Parietal lobe (tissue), 2 donors: ENCODE measurements at places on chromosomes 7 and 10. TPM values are rescaled to one million over a fixed set of nuclear protein-coding genes. Genes with fewer than 3 reads are reported as not detected.

PAXIP1 gene
- total RNA-seq: 23.2 TPM

BTBD16 gene
- not detected for total RNA-seq

AOC1 gene
- not detected for total RNA-seq

FAM20C gene
- 31.0 TPM for total RNA-seq

TMEM176B gene
- not detected for total RNA-seq

C10orf90 gene
- total RNA-seq: 0.31 TPM

NPSR1 gene
- not detected for total RNA-seq

KIAA1549 gene
- 57.9 TPM for total RNA-seq

INPP5A gene
- 29.7 TPM for total RNA-seq

FOXP2 gene
- 36.0 TPM for total RNA-seq

TCAF2 gene
- total RNA-seq: 1.6 TPM

OGDHL gene
- total RNA-seq: 7.5 TPM

GPC2 gene
- 67.3 TPM for total RNA-seq

TMEM184A gene
- total RNA-seq: not detected

DGKI gene
- 201 TPM for total RNA-seq

ASB4 gene
- 0.31 TPM for total RNA-seq

LRRC18 gene
- total RNA-seq: not detected

TMEM130 gene
- 6.3 TPM for total RNA-seq

SAMD9L gene
- 2.8 TPM for total RNA-seq

ERVW-1 gene
- not detected for total RNA-seq

UPK3BL2 gene
- total RNA-seq: 10.3 TPM

P4HA1 gene
- 27.5 TPM for total RNA-seq

ACTL6B gene
- 107 TPM for total RNA-seq

CRHR2 gene
- 2.8 TPM for total RNA-seq

FAM25C gene
- total RNA-seq: not detected

CNNM1 gene
- 5.6 TPM for total RNA-seq

TMEM229A gene
- 0.31 TPM for total RNA-seq

NPC1L1 gene
- total RNA-seq: not detected

GPR15LG gene
- not detected for total RNA-seq

MOGAT3 gene
- not detected for total RNA-seq

FRG2B gene
- total RNA-seq: not detected

TMEM72 gene
- not detected for total RNA-seq

NME8 gene
- not detected for total RNA-seq

EBF3 gene
- 0.31 TPM for total RNA-seq

C10orf105 gene
- 0.31 TPM for total RNA-seq

GPR37 gene
- 18.5 TPM for total RNA-seq

HMX2 gene
- total RNA-seq: not detected

ACSM6 gene
- not detected for total RNA-seq
